ENCODE measurements at places on chromosomes 12 and 14. TPM values are rescaled to one million over a fixed set of nuclear protein-coding genes. Genes with fewer than 3 reads are reported as not detected.

DNA sequence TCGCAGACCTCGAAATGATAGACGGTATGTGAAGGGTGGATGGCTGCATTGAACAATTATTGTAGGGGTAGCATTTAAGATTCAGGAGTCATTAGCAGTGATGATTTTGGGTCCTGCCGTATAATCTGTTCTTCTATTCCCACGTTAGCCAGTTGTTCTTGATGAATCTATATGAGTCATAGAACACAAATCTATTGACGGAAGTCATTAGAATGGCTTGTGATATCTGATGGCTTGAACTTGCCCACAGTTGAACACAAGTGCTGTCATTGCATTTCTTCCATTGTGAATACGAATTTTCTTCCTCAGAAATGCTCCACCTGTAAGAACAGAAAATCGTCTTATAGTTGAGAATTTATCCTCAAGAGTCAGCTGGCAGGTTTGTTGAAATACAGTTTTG is 1.9 kb downstream of the SRSF5 start:
- no peak for DNase-seq

The NUAK1 gene
- total RNA-seq, result 37.1 TPM

GRCh38 chr12:91579516-91580263 is 397.1 kb upstream of the DCN start:
- no peak for DNase-seq

DNA sequence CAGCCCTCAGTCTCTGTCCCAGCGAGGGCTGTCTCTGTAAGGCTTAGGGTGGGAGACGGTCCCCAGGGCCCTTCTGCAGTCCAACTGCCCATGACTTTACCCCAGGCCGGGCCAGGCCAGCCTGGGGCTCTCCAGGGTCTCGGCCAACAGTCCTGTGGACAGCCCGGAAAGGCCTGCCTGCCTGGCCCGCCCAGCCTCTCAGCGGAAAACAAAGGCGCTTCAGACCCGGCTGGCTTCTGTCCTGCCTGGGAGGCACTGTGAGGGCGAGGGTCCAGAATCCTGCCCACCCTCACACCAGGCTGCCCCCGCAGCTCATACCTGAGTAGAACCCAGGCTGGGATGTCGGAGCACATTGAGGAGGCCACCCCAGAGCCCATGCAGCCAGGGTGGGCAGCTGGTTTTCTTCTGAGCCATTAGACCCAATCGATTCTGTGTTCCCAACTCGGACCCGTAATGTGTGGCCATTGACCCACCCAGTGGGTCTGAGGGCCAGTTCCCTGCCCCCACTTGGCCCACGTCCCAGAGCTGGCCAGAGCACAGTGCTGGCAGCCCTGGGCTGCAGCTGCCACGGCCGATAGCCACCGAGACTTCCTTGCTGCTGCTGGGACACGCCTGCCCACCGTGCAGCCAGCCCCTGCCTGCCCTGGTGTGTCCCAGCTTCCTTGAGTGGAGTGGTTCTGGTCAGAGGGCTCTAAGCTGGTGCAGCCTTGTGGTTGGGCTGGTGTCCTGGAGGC is 1.6 kb downstream of the CRIP2 start:
- peak; percentile 70 for DNase-seq

The SYT10 gene
- total RNA-seq, result not detected

DNA sequence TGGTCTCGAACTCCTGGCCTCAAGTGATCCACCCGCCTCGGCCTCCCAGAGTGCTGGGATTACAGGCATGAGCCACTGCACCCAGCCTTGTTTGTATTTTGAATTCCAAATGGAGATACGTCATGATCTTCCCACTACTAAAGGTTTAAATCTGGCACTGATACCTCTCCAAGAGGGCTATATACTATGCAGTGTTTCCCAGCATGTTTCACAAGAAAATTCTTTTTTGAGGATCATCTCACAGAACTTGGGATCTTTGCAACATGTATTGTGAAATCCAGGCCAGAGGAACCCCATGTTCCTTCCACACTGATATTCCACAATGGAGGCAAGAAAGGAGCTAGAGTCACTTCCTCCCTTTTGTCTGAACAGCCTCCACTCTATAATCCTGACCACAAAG is 112.7 kb downstream of the NT5DC3 start:
- no peak for DNase-seq

DNA sequence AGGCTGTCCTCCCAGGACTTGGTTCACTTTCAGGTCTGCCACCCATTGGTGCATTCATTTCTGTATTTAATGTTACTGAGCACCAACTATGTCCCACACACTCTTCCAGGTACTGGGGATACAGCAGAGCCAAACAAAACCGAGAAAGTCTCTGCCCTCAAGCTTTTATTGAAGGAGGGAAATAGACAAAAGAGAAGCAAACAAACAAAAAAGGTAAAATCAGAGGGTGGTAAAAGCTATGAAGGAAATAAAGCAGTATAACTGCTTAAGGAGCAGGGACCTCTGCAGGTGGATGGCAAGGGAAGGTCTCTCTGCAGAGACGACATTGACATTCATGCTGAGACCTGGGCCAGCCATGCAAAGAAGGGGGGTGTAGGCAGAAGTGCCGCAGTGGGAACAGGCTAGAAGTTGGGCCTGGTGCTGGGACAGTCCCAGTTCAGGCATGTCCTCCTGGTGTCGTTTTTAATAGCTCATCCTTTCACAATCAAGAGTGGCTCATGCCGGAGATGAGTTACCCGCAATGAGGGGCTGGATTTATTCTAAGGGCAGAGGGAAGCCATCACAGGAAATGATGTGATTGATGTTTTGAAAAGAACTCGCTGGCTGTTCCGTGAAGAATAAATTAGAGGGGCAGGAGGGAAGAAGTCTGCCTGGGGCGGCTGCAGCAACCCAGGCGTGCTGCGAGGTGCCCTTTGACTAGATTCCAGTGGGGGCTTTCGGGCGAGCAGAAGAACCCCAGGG is 72.8 kb downstream of the IRF2BPL start:
- DNase-seq, result peak; percentile 41

All from heart right ventricle (tissue), 16 donors.